ENCODE measurements at places on chromosomes 4 and X. TPM values are rescaled to one million over a fixed set of nuclear protein-coding genes. Genes with fewer than 3 reads are reported as not detected.

Gene EGF
- total RNA-seq: 3.6 TPM

Gene PPP1R3F
- total RNA-seq: 16.3 TPM

GRCh38 chr4:42281324-42282020 lies 115.8 kb upstream of the SHISA3 start:
- H3K4me1 ChIP-seq: no peaks in the 10 kb centered on the region
- no peaks in the 10 kb centered on the region for H3K36me3 ChIP-seq
- no peak for DNase-seq
- H3K27ac ChIP-seq: no peak overlapping the region
- H3K27me3 ChIP-seq: no peaks in the 10 kb centered on the region

Gene PHEX
- 0.66 TPM for total RNA-seq

Gene XAGE2
- not detected for total RNA-seq

DNA sequence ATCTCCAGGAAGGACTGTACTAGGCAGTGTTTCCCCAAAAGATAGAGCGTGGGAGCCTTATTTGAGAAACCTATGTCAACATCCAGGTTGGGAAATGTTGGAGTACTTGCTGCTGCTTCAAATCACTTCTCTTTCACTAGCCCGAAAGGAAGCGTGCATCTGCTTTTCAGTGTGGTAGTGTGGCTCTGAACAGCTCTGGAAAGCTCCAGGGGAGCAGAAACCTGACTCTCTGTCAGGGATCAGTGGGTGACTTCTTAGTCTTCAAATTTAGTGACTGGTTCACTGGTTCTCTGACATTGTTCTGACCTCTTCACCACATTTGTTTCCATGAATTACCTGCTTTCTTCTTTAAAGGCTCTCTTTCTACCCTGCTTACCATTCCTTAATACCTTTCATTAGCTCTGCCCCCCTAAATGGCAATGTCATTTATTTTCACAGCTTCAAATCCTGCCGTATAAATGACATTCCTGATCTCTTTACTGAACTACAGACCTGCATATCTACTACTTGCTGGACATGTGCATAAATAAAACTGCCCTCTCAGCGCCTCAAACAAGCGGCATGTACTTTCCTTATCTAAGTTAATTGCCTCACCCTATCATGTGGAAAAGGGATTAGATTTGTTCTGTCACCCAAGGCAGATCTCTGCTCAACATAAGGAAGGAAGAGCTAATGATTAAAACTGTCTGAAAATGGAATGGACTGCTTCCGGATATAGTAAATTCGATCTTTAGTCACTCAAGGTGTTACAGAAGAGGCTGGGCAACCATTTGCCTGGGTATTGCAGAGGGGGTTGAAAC lies 37.0 kb downstream of the DLG3 start:
- H3K4me1 ChIP-seq: peaks cover 53% of the 10 kb centered on the region
- peak overlapping the region; percentile 74 for H3K27ac ChIP-seq
- H3K4me3 ChIP-seq: no peak overlapping the region
- no peak for DNase-seq
- H3K27me3 ChIP-seq: peaks cover 4% of the 10 kb centered on the region
- H3K36me3 ChIP-seq: no peaks in the 10 kb centered on the region

Gene ZNF732
- total RNA-seq: 0.50 TPM

Gene SPANXN1
- total RNA-seq: not detected

DNA sequence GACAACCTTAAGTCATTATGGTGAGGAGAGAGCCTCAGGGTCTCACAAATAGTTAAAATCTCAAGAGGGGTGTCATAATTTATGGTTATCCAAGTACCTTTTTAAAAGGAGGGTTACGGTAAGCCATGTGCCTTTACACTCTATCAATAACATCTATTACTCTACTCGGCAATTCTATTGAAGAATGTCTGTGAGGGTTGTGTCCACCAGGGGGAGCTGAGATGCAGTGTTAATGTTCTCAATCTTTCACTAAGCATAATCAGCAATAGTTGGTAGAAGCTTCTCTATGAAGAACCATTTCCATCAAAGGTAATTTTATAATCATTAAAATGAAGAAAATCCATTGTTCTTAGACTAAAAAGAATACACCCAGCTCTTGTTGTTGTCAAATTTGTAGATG lies 457.4 kb downstream of the CENPC start:
- no peak for DNase-seq
- no peak overlapping the region for H3K27ac ChIP-seq
- H3K4me1 ChIP-seq: no peaks in the 10 kb centered on the region
- H3K36me3 ChIP-seq: no peaks in the 10 kb centered on the region
- no peak overlapping the region for H3K4me3 ChIP-seq

DNA sequence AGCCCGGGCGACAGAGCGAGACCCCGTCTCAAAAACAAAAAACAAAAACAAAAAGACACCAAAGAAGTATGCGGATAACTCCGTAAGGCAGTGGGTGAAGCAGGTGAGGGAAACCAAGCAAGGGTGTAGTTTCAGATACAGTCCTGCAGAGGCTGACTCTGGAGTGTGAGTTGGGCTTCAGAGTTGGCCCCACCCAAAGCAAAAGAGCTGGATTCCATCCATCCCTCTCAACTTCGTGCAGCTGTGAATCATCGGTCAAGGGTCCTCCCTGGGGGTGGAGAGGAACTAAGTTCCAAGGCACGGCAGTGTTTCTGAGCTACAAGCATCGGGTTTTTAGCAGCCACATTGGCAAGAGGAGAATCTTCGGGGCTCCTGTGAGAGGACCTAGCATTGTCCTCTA lies 43.9 kb upstream of the FAM9A start:
- H3K36me3 ChIP-seq: no peaks in the 10 kb centered on the region
- no peak overlapping the region for H3K27ac ChIP-seq
- H3K4me1 ChIP-seq: peaks cover 6% of the 10 kb centered on the region
- H3K4me3 ChIP-seq: no peak overlapping the region

GRCh38 chrX:7889135-7889534 lies 38.1 kb downstream of the PNPLA4 start:
- H3K36me3 ChIP-seq: no peaks in the 10 kb centered on the region
- no peak for DNase-seq
- H3K4me1 ChIP-seq: no peaks in the 10 kb centered on the region
- no peak overlapping the region for H3K4me3 ChIP-seq
- no peak overlapping the region for H3K27ac ChIP-seq
- H3K27me3 ChIP-seq: no peaks in the 10 kb centered on the region

DNA sequence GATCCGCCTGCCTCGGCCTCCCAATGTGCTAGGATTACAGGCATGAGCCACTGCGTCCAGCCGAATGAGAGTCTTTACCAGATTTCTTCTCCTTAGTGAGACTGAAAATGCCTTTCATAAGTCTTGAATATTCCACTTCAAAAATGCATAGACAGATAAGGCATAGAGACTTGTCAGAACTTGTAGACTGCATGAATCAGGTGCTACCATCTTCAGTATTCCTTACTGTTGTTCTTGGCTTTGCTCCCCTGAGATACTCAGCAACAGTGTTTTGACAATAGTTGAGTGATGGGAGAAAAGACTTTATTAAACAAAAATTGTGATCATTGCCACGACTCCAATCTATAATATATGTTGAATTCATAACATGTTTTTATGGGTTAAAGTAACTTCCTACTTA lies 11.0 kb downstream of the TKTL2 start:
- no peak overlapping the region for H3K27ac ChIP-seq
- no peaks in the 10 kb centered on the region for H3K36me3 ChIP-seq
- no peak overlapping the region for H3K4me3 ChIP-seq
- no peak for DNase-seq

Data from esophagus muscularis mucosa (tissue), 4 donors.